Stimulated activated CD4-positive, alpha-beta T cell treated with anti-CD3 and anti-CD28 coated beads, Interleukin-12 subunit alpha, Interleukin-12 subunit beta, amount 100 ng/mL, for 48 hours (primary cell): ENCODE measurements at places on chromosomes 4 and X.

DNA sequence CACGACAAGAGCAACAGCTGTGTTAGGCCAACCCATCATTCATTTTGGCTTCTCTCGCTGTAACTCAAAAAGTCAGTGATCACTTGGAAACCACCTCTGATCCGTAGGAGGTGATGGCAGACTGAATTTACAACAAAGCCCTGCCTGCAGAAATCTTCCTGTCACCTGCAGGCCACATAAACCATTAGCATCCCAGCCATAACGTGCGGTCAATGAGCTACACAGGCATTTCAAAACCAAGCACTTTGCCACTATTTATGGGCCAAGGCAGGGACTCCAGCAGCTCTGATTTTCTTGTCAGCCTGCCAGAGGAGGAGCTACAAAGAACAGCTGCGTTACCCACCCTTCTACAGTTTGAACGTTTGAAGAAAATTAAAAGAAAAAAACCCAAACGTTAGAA is 228.1 kb upstream of the PPARGC1A start:
- no peak for DNase-seq

DNA sequence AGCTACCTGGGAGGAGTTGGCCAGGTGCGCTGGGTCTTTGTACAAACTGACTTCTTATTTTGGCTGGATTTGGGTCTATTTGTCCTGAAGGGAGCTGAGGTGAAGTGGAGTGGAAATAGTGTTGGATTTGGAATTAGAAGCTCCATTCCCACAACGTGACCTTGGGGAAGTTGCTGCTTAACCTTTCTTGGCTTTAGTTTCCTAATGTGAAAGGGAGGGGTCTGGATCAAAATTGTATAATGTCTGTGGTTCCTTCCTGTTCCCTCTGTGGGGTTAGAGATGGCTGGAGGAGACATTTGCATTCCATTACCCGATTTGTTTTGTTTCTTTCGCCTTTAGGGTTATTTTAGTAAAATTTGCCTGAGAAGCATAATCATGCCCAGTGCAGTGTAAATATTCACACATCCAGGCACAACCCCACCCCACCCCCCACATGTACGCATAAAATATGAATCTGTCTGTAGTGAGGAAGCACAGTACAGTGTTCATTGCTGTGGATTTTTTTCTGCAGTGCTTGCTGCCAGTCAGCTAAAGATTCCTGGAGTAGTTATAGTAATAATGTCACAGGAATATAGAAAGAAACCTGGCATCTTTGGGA is 21.5 kb downstream of the JADE1 start:
- DNase-seq: no peak

DNA sequence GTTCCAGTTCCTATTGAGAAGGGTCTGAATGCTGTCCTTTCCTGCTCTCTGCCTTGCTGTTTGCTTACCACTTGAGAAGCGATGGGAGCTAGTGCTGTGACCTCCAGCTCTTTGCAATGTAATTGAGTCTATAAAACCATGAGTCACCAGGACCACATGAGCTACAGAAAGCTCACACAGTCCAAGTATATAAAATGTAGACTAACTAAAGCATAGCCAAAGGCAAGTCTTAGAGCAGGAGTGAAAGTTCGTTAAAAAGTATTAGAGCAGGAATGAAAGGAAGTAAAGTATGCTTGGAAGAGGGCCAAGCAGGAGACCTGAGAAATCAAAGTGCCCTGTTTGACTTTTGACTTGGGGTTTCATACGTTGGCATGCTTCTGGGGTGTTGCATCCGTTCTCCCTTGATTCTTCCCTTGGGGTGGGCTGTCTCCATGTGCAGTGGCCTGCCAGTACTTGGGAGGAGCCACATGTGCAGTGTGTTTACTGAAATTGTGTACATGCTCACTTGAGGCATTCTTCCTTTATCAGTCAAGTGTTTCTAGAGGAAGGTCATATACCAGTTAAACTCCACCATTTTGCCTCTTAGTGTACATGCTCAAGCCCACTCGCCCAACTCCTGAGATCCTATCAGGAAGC is 71.3 kb upstream of the KIT start:
- no peak for DNase-seq

DNA sequence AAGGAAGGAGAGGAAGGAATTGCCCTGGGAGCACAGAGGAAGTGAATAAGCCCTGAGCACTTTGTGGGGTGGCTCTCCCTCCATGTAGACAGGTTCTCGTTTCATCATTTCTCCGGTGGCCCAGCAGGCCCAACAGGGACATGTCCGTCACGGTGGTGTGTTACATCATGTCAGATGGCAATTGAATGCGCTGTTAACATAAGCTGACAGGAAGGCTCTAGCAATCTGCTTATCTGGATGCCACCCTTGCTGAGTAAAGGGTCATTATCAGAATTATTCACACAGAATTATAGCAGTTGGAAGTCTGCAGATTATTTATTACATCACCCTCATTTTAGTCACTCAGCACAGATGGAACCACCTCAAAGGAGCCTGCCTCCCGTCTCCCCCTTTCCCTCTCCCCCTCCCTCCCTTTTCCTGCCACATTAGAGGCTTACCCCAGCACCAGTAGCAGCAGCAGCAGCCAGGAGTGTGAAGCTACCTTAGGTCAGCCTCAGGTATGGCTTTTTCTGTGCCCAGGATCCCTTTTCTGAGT is 124.3 kb upstream of the TRIM2 start:
- DNase-seq: no peak

GRCh38 chrX:39465467-39465866 is 632.3 kb downstream of the BCOR start:
- no peak for DNase-seq

GRCh38 chr4:150699599-150699998 is 117.6 kb downstream of the MAB21L2 start:
- DNase-seq: no peak
